ENCODE measurements at places on chromosomes 4 and X.

- DNase-seq: no peak
Observed at GRCh38 chr4:156053174-156053573, 99.5 kb upstream of the CTSO start.

GRCh38 chrX:154785716-154786115 lies 19.6 kb downstream of the MPP1 start:
- no peak for DNase-seq

GRCh38 chr4:56909086-56909894 lies 1.6 kb downstream of the REST start:
- DNase-seq: no peak

- DNase-seq: no peak
Observed at GRCh38 chr4:47631161-47631560, 146.1 kb downstream of the ATP10D start.

DNA sequence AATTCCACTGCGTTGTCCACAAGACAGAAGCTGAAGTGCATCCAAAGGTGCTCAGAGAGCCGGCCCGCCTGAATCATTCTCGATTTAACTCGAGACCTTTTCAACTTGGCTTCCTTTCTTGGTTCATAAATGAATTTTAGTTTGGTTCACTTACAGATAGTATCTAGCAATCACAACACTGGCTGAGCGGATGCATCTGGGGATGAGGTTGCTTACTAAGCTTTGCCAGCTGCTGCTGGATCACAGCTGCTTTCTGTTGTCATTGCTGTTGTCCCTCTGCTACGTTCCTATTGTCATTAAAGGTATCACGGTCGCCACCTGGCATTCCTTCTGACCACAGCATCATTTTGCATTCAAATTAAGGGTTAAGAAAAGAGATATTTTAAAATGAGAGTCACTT lies 115.5 kb downstream of the NFKB1 start:
- DNase-seq: no peak

- no peak for DNase-seq
Observed at GRCh38 chr4:140099983-140100382, 54.0 kb downstream of the MAML3 start.

GRCh38 chrX:112008724-112009123 lies 73.9 kb downstream of the TRPC5 start:
- DNase-seq: no peak

- no peak for DNase-seq
Observed at GRCh38 chr4:78205591-78205990, 148.5 kb downstream of the FRAS1 start.

DNA sequence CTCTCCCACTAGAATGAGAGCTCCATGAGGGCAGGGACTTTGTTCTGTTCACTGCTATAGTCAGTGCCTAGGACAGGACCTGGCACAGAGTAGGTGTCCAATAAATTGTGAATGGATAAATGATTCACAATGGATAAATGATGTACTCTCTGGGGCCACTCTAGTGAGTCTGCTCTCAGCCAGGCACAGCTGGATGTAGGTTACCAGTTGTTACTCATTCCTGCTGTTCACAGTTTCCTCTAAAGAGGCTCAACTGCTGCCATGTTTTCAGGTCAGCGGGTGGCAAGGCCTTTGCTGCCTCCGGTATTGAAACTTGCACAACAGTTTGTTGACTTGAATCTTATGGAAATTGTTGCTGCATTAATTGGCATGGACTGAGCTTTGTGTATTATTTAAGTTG lies 99.1 kb downstream of the NHSL2 start:
- DNase-seq: no peak

DNA sequence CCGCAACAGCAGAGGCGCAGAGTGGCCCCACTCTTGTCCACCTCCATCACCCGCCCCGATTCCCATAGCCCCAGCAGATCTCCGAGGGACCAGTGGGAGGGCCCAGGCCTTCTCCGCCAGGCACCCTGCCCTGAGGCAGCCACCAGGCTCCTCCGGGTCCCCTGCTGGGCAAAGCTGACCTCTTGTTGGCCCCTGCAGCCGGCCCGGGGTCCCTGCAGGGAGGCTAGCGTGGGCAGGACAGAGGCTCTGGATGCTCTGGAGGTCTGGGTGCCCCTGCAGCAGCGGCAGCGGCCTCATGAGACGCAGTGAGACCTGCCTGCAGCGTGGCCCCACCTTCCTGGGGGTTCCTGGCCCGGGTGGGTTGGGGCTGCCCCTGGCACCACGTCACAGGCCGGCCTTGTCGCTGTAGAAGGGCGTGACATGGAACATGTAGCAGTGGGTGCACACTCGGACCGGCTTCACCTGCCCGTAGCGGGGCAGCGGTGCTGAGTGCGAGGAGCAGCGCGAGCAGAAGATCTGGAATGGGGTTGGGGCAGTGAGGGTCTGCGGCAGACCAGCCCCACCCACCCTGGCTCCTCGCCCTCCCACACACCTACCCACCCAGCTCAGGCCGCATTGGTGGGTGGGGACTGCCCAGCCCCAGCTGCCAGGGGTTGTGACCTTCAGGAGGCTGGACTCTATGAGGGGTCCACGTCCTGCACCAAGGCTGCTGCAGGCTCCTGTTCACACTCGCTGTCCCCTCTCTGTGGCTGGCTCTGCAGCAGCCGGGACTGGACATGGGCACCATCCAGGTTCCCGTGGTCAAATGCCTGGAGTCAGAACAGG lies 8.6 kb upstream of the MXD4 start:
- no peak for DNase-seq

- DNase-seq: no peak
Observed at GRCh38 chr4:54723220-54723619, 65.5 kb downstream of the KIT start.

GRCh38 chrX:71997320-71997719 lies 86.7 kb downstream of the NHSL2 start:
- DNase-seq: no peak

GRCh38 chr4:150242820-150243458 lies 164.7 kb downstream of the DCLK2 start:
- DNase-seq: no peak

DNA sequence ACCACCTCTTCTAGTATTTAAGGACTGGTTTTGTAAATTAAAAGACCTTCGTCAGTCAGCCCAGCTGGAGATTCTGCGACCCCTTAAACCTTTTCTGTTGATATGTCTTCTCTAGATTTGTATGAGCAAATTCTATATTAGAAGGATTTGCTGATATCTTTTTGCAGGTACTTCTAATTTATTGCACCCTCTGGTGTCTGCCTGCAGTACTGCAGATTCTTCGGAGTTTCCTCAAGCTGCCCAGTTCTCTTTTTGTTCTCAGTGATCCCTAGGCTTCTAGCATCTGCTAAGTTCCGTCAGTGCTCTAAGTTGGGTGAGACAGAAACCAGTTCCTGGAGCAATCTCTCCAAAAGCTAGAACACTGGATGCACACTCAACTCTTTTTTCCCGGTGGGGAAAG lies 545.2 kb downstream of the C4orf33 start:
- DNase-seq: peak; percentile 25

- DNase-seq: no peak
Observed at GRCh38 chr4:66372706-66373105, 702.4 kb upstream of the EPHA5 start.

GRCh38 chr4:158938220-158939044 lies 164.4 kb upstream of the RAPGEF2 start:
- DNase-seq: no peak

GRCh38 chr4:105896984-105897775 lies 1.9 kb downstream of the NPNT start:
- DNase-seq: no peak

- DNase-seq: no peak
Observed at GRCh38 chr4:172042714-172043114, 229.5 kb downstream of the GALNTL6 start.

GRCh38 chrX:46404774-46405173 lies 140.4 kb downstream of the ZNF674 start:
- DNase-seq: no peak

- DNase-seq: no peak
Observed at GRCh38 chr4:155676430-155676825, 9.8 kb downstream of the GUCY1A1 start.

DNA sequence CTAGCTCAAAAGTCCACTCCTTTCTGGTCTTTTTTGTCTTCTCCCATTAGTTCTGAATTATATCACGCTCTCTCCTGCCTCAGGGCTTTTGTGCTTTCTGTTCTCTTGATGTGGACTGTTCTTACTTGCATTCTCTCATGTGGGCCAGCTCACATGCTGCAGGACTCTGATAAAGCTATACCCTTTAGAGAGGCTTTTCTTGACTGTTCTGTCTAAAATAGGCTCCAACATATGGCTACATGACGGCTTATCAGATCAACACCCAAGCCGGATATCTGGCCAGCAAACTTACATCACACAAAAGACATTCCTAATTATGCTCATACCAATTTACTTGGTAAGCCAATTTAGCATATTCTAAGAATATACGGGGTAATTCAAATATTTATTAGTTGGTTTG lies 1494.5 kb downstream of the TECRL start:
- DNase-seq: no peak

- no peak for DNase-seq
Observed at GRCh38 chr4:65050786-65051185, 619.5 kb downstream of the EPHA5 start.

DNA sequence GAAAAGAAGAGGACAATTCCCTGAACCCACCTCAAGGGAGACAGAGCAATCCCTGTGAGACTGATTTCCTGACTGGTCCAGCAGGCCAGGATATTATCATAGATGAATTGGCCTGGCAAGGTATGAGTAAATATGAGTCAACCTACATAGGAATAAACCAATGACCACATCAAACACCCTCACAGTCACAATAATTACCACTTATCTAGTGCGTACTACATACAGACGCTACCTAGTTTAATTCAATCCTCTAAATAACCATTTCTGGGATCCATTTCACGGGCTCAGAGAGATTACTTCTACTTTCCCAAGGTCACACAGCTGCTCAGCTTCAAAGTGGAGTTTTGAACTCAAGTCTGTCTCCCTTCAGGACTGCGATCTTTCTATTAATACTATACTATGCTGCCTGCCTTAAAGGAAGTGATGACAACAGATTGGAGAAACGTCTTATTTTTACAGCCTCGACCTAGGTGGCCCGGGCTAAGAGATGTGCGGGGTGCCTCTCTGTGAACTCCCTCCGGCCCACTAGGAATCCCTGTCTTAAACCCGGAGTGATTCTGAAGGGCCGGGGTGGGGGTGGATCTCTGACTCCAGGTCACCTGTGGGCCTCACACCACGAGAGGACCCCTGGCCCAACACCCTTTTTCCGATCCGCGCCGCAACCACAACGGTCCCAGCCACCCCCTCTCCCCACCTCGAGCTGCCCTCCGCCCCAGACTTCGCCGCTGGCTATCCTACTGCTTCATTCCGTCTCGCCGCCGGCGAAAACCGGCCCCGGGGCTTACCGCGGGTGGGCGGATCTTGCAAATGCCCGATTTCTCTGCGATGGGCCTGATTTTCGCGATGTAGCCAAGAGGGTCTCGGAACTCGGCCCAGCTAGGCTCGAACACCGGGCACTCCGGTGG lies 800 bp downstream of the KDM5C start:
- DNase-seq: peak; percentile 3

GRCh38 chr4:16916031-16916430 lies 17.6 kb upstream of the LDB2 start:
- DNase-seq: no peak

DNA sequence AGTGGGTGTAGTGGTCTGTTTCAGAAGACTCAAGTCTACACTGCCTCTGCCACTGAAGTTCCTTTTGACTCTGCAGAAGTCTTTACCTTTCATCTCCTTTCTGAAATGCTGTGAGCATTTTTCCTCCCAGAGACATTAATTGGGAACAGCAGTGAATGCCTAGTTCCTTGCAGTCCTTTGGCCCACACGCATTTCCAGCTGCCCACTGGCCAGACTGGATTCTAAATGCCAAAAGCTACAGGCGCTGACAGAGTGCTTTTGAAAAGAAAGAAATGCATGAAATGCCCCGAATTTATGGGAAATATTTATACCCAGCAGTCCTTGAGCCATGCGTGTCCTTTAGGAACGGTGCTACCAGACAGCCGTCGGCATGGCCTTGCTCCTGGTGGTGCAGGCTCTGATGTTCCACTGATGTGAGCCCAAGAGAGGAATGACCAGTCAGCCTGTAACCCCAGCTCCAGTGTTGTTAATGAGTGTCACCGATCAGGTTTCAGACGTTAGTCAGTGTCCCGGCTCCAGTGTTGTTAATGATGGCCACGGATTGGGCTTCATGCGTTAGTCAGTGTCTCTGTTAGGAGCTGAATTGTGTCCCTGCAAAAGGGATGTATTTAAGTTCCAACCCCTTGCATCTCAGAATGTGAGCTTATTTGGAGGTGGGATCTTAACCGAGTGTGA lies 132.6 kb downstream of the TBL1X start:
- no peak for DNase-seq

- no peak for DNase-seq
Observed at GRCh38 chr4:81023484-81023883, 7.0 kb upstream of the BMP3 start.

- no peak for DNase-seq
Observed at GRCh38 chr4:23455456-23456158, 434.2 kb downstream of the PPARGC1A start.

DNA sequence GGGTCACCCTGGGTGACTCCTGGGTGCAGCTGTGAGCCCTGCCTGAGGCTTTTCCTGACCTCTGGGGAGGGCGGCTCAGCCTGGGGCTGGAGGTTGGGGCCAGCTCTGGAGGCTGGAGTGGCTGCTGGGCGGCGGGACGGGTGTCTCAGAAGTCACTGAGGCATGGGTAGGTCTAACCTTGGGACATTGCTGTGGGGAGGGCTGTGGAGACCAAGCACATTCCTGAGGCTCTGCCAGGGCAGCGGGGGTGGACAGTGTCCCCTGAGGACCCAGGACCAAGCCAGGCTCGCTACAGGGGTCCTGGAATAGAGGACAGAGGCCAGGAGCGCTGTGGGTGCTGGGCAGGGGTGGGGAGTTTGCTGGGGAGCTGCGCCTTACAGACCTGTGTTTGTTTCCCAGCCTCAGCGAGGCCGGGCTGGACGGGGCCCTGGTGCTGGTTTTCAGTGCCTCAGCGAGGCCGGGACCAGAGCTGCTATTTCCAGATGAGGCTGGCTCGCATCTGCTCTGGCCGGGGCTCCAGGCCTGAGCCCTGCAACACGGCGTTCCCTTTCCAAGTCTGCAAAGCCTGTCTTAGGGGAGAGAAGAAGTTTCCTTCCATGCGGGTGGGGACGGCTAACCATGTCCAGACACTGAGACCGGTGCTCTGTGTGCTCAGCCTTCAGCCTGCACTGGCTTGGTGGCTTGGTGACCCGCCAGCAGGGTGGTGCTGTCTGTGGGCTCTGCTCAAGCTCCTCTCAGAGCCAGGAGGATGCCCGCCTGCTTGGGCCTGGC lies 3.0 kb upstream of the SLC25A6 start:
- DNase-seq: no peak

GRCh38 chr4:122922877-122923511 lies 597 bp upstream of the NUDT6 start:
- peak; percentile 80 for DNase-seq

GRCh38 chrX:153530411-153531129 lies 13.1 kb downstream of the ATP2B3 start:
- no peak for DNase-seq

- peak; percentile 36 for DNase-seq
Observed at GRCh38 chrX:103687696-103688201, 1.2 kb upstream of the MORF4L2 start.

Data from stimulated activated CD4-positive, alpha-beta T cell treated with anti-CD3 and anti-CD28 coated beads, Interleukin-12 subunit alpha, Interleukin-12 subunit beta, amount 100 ng/mL, for 4 hours (primary cell).